HS-27A (cell line): ENCODE measurements at places on chromosomes 5 and 9.

DNA sequence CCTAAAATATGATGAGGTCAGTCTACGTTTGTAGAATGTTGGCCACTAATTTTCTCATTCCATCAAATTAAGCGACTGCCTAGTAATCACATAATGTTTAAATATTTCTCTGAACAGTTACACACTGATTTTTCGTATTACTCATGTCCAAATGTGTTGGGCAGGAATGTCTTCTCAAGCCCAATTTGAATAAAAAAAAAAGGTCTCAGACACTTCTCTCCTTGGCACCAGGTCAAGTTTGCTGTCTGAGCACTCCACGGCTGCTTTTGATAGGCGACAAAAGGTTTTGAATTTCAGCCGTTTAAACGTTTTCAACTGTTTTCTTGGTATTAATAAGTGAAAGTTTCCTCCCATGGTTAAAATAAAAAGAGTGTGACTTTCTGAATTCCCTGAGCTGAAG lies 542.1 kb downstream of the IRX1 start:
- no peak for DNase-seq

GRCh38 chr5:167050568-167051401 lies 1240.7 kb upstream of the WWC1 start:
- DNase-seq: no peak

- no peak for DNase-seq
Observed at GRCh38 chr5:163089926-163090325, 347.5 kb upstream of the CCNG1 start.

DNA sequence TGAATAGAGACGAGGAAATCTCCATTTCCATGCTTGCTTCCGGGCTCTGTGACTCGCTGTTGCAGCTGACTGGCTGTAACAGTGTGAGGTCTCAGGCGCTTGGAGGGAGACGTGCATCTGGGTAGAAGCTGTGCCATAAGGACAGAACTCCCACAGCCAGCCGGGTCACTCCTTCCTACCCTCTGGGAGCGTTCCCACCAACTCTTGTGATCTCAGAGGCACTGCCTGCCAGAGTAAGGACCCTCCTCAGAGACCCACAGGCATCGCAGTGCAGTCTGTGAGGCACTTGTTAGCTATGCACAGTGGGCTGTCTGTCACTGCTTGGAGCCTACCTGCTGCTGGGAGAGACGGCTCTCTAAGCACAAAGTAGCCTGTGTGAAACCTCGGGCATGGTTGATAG lies 203.4 kb upstream of the SEMA6A start:
- DNase-seq: no peak

DNA sequence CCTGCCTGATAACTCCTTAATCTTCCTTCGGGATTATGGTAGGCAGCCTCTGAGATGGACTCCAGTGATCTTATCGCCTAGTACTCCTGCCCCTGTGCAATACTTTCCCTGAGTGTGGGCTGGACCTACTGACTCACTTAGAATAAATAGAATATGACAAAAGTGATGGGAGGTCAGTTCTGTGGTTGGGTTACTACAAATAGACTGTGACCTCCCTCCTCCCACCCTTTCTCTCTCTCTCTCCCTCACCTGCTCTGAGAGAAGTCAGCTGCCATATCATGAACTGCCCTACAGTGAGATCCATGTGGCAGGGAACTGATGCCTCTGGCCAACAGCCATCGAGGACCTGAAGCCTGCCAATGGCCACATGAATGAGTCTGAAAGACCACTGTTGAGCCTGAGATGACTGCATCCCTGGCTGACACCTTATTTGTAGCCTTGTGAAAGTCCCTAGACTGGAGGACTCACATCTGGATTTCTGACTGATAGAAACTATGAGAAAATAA lies 31.7 kb downstream of the NRG2 start:
- no peak for DNase-seq

- DNase-seq: no peak
Observed at GRCh38 chr9:84609779-84610178, 59.8 kb upstream of the NTRK2 start.

DNA sequence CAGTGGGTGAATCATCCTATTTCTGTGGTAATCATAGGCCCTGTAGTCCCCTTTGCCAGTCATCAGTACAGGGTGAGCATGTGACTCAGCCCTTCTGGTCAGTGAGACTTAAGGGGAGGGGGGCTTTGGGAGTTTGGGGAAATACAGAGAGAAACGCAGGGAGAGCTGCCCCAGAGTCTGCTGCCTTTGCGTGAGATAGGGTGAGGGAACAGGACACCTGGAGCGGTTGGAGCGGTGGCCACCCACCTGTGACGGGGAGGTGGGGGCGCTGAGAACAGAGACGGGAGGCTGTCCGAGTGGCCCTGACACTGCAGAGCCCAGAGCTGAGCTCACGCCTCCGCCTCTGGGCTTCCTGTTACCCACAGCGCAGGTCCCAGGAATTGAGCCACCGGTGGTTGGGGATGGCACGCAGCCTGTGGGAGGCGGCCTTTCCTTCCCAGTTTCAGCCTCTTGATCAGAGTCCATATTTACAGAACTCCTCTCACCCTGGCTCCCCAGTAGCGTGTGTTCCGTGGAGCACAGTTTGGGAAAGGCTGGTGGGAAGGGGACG lies 92.0 kb upstream of the ERCC6L2 start:
- peak; percentile 12 for DNase-seq

DNA sequence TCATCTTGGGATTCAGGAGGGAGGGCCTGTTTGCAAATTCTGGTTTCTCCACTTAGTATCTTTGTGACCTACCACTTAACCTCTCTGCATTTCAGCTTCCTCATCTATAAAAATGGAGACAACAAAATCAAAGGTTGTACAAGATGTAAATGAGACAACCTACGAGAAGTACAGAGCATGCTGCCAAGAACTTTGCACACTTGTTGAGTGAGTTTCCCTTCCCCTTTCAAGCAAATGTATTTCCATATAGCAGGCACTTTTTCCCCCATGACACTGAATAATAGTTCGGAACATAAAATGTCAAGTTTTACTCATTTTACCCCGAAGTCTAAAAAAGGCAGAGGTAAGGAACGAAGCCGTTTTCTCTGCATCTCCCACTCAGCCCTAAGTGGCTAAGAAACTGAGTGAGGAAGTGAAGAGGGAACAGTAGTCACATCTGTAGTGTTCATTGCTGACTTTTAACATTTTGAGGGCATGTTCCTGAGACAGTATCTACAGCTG lies 159.0 kb downstream of the TLE1 start:
- DNase-seq: no peak

DNA sequence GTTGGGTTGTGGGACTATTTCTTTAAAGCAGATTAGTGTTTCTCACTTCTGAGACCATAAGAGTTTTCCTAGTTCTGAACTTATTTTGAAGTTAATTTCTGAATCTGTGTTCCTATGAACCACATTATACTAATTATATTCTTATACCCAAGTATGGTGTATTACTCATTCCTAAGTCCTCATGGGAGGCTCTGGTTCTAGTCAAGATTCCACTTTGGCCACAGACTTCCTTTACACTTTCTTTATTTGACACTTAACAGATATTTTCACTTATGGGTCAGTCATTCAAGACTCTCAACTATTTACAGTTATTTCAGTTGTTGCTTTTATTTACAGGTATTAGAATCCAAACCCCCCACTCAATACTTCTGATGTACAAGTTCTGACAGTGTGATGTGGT lies 937.2 kb upstream of the TYRP1 start:
- no peak for DNase-seq

- DNase-seq: no peak
Observed at GRCh38 chr9:76680716-76681425, 83.4 kb upstream of the PCA3 start.

DNA sequence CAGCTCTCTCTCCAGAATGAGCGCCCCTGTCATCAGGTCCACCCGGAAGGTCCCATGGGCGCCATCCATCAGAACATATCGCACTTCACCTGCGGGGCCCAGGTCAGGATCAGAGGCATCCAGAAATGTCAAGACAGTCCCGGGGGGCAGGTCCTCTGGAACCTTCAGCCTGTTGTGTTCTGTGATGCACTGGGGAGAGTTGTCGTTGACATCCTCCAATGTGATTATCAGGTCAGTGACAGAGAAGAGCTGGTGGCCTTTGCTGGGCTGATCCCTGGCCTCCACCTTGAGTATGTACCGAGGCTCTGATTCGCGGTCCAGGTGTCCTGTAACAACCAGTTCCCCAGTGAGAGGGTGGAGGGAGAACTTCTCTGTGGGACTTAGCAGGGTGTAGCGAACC lies 25.2 kb downstream of the FAT2 start:
- no peak for DNase-seq

DNA sequence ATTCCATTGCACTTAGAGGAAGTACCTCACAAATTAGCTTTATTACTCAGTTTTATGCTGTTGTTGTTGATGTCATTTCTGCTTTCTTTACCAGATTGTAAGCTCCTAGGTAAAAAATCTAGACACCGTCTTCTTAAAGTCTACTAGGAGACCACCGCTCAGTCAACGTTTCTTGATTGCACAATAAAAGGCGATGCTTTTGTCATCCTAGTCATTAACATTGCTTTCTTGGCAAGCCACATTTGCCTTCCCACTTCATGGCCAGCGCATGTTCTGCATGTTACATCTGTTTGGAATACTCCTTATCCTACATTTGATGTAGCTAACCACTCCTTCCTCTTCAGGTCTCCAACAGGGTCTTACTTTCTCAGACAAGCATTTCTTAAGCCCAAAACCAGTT lies 464.0 kb upstream of the TUSC1 start:
- no peak for DNase-seq

DNA sequence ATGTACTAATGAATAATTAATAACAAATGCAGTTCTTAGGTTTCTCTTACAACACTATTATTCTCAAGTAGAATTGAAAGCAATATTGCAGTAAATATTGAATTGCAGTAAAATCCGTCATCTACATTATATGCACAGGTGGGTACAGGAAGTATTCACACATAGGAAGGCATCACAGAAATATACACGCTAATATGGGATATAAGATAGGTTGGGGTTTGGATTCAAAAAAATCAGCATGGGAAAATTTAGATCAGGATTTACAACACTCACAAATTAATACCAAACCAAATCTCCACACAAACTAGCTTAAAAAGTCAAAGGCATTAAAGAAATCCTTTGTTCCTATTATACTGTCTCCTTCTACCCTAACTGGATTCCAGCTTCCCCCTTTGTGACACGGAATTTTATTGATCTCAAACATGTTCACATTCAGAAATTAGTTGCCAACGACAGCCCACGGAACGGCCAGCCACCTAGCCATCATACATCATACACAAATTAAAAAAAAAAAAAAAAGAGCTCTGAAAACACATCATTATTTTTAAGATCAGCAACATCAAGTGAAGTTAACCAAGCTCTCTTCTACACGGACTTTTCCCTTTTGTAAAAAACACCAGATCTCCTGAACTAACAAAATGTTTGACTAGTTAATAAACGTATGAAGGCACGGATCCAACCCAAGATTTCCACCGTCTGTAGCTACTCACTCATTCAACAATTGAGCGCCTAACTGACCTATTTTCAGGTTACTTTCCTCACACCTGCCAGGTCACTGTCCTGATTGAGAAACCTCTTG lies 2.2 kb downstream of the NR6A1 start:
- no peak for DNase-seq

DNA sequence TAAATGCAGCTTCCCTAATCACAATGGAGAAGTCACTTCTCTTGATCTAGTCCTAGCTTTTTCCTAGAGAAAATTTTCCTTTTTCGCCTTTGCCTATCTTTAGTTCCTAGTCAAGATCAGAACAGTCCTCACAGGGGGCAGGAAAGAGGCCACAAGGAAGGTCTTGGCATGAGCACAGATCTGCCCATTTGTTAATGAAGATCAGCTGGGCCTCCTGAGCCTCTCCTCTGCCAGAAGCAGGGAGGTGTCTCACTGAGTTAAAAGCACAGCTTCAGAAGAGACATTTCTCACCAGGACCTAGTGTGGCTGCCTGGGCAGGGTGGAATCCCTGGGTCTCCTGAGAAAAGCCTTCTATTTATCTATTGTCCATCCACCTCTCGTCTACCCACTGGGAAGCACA lies 357.8 kb downstream of the TMEM38B start:
- no peak for DNase-seq

DNA sequence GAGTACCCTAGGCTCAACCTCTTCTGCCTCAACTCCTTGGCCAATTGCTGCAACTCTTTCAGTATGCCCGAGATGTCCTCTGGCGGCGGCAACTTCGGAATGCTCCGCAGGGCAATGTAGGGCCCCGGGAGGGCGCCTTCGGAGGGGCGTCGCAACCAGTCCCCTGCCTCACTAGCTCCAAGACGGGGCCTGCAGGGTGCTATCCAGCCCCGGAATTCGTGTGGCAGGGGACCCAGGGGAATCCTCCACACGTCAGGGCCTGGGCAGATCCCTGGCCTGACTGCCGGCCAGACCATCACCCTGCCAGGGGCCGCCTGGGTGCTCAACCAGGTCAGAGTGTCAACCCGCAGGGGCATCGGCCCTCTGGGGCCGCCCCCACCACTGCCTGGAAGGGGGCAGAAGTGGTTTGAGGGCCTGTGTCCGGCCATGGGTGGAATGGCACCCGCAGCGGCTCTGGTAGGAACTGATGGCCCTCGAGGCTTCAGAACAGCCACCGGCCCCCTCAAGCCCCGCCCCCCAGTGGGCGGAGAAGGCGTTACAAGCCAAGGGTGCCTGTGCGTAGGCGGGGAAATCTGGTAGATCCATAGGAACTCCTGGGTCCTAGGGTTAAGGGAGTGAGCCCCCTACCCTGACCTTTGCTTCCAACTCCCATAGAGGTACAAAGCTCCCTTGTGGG lies at the start of gene POU5F2:
POU5F2 (minus strand) TSS at position 465 of the 676 bp plus-strand sequence; CDS start at position 428, 37 bp downstream.
- no peak for DNase-seq

GRCh38 chr5:68777135-68777534 lies 316.7 kb upstream of the SLC30A5 start:
- DNase-seq: no peak

- no peak for DNase-seq
Observed at GRCh38 chr5:112863549-112863948, 2.5 kb downstream of the SRP19 start.

DNA sequence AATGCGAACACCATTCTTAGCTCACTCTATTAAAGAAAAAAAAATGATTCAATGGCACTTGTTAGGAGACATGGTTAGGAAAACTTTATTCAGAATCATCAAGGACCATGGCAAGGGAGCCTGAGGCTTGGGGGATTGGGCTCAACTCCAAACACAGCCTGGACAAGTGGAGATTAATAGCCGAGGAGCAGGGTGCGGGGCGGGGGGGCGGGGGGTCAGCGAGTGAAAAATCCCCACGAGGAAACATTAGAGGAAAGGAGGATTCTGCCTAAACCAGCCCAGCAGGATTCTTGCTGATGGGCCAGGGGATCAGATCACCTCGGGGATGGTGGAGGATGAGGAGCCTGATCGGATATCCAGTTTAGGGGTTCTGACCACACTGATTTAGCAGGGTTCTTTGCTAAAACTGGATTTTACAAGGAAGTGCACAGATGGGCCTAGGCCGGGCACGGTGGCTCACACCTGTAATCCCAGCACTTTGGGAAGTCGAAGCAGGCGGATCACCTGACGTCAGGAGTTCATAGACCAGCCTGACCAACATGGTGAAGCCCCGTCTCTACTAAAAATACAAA lies 24.4 kb upstream of the FIBCD1 start:
- no peak for DNase-seq

- no peak for DNase-seq
Observed at GRCh38 chr5:140075371-140075770, 32.3 kb upstream of the NRG2 start.
